ENCODE measurements at places on chromosomes 4 and X. TPM values are rescaled to one million over a fixed set of nuclear protein-coding genes. Genes with fewer than 3 reads are reported as not detected.

Gene CFAP299
- not detected for total RNA-seq

Gene HTRA3
- 13.8 TPM for total RNA-seq

Gene DGAT2L6
- total RNA-seq: not detected

Gene PASD1
- not detected for total RNA-seq

Gene L1CAM
- 22.5 TPM for total RNA-seq

Gene CT45A10
- 0.38 TPM for total RNA-seq

Gene TRIML2
- 64.1 TPM for total RNA-seq

Gene DMD
- total RNA-seq: not detected

Gene RADX
- 0.03 TPM for total RNA-seq

Gene KLHL13
- 0.31 TPM for total RNA-seq

Gene PLAC8
- 0.90 TPM for total RNA-seq

Gene GRIA3
- total RNA-seq: not detected

Gene USP27X
- 4.6 TPM for total RNA-seq

Gene HAUS7
- total RNA-seq: 56.8 TPM

Gene RBMX
- total RNA-seq: 217 TPM

Gene SSX1
- total RNA-seq: not detected

Gene TRIM2
- 0.69 TPM for total RNA-seq

Gene MRFAP1
- 260 TPM for total RNA-seq

Gene GAGE12E
- total RNA-seq: not detected

Gene SATL1
- not detected for total RNA-seq

Gene ASB12
- total RNA-seq: not detected

Gene XPNPEP2
- not detected for total RNA-seq

Gene GUCY1A1
- total RNA-seq: not detected

Gene SMIM43
- total RNA-seq: 0.46 TPM

Gene SRP72
- 51.1 TPM for total RNA-seq

Gene RELL1
- total RNA-seq: 5.4 TPM

Gene RAPGEF2
- total RNA-seq: 10.4 TPM

Gene TMPRSS11D
- not detected for total RNA-seq

Gene ABCG2
- 18.3 TPM for total RNA-seq

Gene SMR3B
- total RNA-seq: not detected

Gene NAA11
- not detected for total RNA-seq

Gene SOWAHB
- total RNA-seq: 0.05 TPM

Gene AKAP4
- total RNA-seq: not detected

Gene ERVMER34-1
- 0.45 TPM for total RNA-seq

Gene PGAM4
- 0.43 TPM for total RNA-seq

Gene TNIP3
- total RNA-seq: 0.22 TPM

Gene PAGE1
- total RNA-seq: not detected

Gene TCEAL7
- total RNA-seq: not detected

Gene METTL14
- total RNA-seq: 17.8 TPM

Gene SUPT20HL2
- not detected for total RNA-seq

Gene KLHL5
- 46.1 TPM for total RNA-seq

Gene FABP2
- not detected for total RNA-seq

Gene SUPT20HL1
- total RNA-seq: not detected

Gene RPL39
- 4,891 TPM for total RNA-seq

Gene SLC30A9
- 26.7 TPM for total RNA-seq

Gene YY2
- 2.8 TPM for total RNA-seq

Gene OPRPN
- total RNA-seq: not detected

Gene TENM3
- total RNA-seq: 1.5 TPM

Gene TSPAN7
- total RNA-seq: 2.9 TPM

Gene PABPC4L
- total RNA-seq: 0.09 TPM

Gene PRR32
- total RNA-seq: not detected

Gene ITGB1BP2
- total RNA-seq: 1.0 TPM

Measured in A549 treated with CORT108297 at 1 μM for 4 hours (cell line).